ENCODE measurements at places on chromosomes 16 and 17. TPM values are rescaled to one million over a fixed set of nuclear protein-coding genes. Genes with fewer than 3 reads are reported as not detected.

Gene KRTAP2-1
- polyA plus RNA-seq, result not detected

Gene SCIMP
- polyA plus RNA-seq, result not detected

Gene WNT9B
- not detected for polyA plus RNA-seq

Gene HS3ST2
- polyA plus RNA-seq, result 36.2 TPM

Gene RGS11
- polyA plus RNA-seq, result not detected

Gene ATXN2L
- 88.2 TPM for polyA plus RNA-seq

Gene PRR35
- polyA plus RNA-seq, result not detected

Gene P2RX5
- polyA plus RNA-seq, result 0.49 TPM

Gene KIF19
- polyA plus RNA-seq, result 0.02 TPM

Gene SLC13A2
- not detected for polyA plus RNA-seq

Gene CNEP1R1
- 10.5 TPM for polyA plus RNA-seq

Gene KRT33A
- not detected for polyA plus RNA-seq

Measured in foreskin keratinocyte (primary cell).